ENCODE measurements at places on chromosomes 16 and 17.
A peak's percentile ranks its signal among the peaks of the same experiment; 100 is the strongest.

- DNase-seq: no peak
Observed at GRCh38 chr17:3976675-3977171, 12.5 kb upstream of the ATP2A3 start.

- DNase-seq: no peak
Observed at GRCh38 chr16:8960788-8961109, 3.0 kb downstream of the USP7 start.

DNA sequence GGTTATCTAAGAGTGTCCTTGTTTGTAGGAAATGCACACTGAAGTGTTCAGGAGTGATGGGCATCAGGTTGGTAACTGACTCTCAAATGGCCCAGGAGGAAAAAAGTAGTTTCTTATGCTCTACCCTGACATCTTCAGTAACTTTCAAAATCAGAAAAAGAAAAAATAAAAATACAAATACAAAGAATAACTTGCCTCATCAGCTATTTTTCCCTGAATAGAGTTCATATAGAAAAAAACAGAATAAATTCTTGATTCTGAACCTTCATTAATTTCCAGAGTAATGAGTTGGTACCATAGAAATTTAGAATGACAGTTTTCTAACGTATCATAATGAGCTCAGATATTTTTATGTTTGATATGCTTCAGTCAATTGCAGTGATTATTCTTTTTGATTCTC is 27.2 kb upstream of the HYDIN start:
- no peak for DNase-seq

- DNase-seq: no peak
Observed at GRCh38 chr16:61083711-61084110, 952.5 kb downstream of the CDH8 start.

- no peak for DNase-seq
Observed at GRCh38 chr16:71528863-71529262, 2.6 kb downstream of the CHST4 start.

DNA sequence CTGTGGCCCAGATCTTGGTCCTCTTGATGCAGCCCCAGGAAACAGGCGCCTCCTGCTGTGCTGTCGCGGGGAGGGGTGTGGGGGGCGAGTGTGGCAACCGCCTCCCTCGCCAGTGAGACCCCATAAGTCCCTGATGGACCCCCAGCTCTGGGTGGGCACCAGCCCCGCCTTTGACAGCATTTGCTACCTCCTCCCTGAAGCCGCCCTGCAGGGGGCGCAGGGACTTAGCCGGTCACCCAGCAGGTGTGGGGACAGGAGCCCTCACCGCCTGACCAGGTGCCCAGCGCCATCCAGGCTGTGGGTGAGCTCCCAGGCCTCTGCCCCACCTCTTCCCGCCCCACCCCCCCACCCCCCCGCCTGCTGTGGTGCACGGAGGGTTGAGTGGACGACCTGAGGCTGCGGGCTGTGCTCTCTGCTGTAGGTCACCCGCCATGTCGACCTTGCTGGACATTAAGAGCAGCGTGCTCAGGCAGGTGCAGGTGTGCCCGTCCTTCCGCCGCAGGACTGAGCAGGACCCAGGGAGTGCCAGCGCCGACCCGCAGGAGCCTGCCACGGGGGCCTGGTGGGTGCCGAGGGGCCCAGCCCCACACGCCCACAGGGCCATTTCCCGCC is 4.8 kb downstream of the BAIAP3 start:
- DNase-seq: no peak

DNA sequence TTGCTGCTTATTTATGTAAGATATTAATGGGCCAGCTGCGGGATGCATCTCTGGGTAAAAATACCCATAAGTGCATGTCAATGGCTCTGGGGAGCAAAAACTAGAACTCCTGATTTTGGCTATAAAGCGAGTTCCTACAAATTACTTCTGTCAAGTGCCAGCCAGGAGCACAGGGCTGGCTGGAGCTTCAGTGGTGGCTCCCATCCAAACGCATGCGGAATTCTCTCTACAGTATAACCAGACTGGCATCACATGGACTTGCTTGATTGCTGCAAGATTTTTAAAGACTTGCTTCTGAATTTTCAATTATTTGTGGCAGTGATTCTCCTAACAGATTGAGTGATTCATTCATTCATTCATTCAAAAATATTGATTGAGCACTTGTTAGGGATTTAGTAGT is 260.9 kb downstream of the PHKB start:
- DNase-seq: no peak

DNA sequence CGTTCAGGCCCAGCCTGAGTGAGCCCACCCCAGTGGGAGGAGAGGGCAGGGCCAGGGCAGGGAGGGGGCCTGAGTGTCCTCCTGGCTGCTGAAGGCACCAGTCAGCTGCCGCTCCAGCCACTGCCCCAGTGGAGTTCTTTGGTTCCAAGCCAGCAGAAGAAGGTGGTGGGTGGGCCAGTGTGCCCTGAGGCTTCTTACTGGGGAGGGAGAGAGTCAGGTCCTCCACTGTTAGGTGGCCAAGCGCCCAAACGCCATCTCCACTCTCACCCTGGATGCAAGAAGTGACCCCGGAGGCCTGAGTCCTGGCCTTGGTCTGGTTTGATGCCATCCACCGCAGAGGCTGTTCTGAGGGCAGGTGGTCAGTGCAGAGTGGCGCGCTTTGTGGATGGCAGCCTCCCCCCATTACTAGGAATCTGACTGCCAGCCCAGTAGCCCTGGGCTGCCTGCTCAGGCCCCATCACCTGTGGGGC is 2.2 kb downstream of the RNF213 start:
- DNase-seq: no peak

DNA sequence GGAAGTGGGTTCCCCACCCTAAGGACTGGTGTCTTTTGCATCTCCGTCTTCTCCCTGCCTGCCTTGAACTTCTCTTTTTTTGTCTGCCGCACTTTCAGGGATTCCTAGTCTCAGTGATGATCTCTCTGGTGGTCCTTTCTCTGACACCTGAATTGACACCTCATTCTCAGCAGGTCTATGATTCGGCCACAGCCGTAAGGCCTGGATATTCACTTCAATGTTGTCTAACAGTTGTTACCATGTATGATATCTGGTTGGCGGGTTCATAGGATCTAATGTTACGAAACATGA is 25.1 kb upstream of the SLC47A1 start:
- DNase-seq: no peak

GRCh38 chr17:67165201-67165600 is 79.8 kb downstream of the HELZ start:
- DNase-seq: no peak

- no peak for DNase-seq
Observed at GRCh38 chr17:78672871-78673371, 95.7 kb upstream of the DNAH17 start.

GRCh38 chr17:38547444-38547843 is 58.3 kb downstream of the SRCIN1 start:
- no peak for DNase-seq

GRCh38 chr17:61221597-61222471 is 177.8 kb upstream of the TBX2 start:
- peak; percentile 63 for DNase-seq

GRCh38 chr16:22314661-22315626 is 17.7 kb downstream of the POLR3E start:
- DNase-seq: no peak

DNA sequence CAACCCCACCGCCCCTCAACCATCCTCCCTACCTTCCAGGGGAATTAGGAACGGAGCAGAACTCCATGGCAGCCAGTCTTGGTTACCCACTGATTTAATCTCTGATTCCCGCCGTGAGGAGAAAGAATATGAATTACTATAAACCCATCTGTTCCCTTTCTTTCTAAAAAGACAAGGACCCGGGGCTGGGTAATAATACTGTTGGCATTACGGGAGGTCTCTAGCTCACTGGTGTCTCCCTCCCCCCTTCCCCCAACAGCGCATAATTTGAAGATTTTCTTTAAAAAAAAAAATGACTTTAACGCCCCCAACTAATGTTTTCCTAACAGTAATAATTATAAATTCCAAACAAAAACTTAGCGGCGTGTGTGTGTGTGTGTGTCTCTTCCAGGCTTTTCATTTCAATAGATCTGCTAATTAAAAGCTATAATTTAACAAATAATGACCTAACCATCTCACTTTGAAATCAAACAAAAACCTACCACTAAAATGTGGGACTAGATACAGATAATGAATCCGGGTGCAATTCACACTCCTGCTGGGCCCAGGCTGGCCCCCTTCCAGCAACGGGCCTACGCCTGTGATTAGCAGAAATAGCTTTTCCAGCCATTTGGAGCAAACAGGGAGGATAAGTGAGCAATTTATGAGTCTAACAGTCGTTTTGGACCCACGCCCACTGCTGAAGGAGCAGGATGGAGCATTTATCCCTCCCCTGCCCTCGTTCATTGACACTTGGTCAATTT is 18.2 kb upstream of the BHLHA9 start:
- no peak for DNase-seq

DNA sequence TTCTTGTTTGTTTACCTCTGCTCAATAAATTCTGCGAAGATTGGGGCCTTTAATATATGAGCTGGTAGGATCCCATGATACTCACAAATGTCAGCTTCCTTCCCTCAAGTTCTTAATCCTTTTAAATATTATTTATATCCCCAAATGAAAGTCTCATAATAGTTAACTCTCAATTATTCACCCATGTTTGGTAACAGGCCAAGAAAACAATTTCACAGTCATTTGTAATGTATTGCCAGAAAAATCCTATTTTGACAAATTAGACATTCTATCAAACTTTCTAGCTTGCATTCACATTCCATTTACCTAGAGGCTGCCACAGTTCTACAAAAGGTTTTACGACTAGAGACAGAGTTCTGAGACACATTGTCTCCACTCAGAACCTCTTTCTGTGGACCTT is 441.2 kb downstream of the UTP18 start:
- no peak for DNase-seq

DNA sequence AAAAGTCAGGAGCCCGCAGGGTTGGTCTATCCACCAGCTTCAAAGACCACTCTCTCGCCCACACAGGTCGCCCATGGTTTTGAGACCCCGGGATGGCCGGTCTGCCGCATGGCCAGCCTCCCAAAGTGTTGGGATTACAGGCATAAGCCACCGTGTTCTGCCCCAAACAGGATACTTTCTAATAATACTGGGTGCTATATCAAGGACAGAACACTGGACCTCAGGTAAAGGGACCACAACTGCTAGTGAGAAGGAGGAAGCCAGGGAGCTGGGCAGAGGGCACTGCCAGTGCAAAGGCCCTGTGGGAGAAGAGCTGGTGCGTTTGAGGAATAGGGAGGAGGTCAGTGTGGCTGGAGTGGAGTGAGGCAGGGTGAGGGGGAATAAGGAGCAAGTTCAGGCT is 34.1 kb downstream of the IL21R start:
- DNase-seq: peak; percentile 12

DNA sequence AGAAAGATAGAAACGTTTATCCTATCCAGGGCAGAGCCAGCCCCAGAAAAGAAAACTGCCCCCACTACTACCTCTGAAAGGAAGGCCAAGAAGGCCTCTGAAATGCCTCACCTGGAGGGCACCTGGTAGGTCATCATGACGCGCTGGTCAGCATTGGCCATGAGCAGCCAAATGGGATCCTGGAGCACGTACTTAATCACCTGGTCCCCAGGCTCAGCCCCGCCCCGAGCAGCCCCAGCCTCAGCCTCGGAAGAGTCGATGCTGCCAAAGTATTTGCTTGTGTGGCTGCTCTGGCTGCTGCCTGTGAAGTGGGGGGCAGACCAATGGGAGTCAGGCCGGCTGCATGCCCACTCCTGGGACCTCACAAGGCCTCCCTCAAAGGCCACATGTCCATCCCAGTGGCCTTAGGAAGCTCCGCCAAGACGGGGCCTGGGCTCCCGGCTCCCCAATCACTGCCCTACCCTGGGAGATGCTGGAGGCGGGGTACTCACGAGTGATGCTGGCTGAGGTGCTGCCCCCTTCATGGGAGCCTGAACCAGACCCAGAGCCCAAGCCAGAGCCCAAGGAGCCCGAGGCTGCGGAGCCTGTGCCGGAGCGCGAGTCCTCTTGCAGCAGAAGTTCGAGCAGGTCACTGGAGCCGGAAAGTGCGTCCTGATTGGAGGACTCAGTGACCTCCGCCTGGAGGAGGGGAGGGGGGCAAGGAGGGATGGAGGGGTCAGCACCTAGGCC is 9.9 kb downstream of the PER1 start:
- DNase-seq: no peak

- no peak for DNase-seq
Observed at GRCh38 chr16:90032674-90033331, 13.5 kb upstream of the DBNDD1 start.

DNA sequence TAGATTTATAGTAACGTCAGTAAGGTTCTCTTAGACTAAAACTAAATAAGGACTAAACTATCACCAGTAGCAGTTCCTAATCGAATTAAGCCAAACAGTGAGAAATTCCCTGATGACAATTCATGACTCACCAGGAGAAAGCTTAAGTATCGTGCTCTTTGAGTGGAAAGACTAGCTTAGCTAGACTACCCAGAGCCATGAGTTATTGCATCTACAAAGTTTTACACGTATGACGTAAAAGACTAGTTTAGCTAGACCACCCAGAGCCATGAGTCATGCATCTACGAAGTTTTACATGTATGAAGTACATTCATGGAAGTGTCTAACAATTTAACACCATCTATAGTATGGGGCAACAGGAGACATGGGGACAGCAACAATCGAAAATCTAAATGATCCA is 36.6 kb downstream of the UBE2G1 start:
- DNase-seq: no peak

DNA sequence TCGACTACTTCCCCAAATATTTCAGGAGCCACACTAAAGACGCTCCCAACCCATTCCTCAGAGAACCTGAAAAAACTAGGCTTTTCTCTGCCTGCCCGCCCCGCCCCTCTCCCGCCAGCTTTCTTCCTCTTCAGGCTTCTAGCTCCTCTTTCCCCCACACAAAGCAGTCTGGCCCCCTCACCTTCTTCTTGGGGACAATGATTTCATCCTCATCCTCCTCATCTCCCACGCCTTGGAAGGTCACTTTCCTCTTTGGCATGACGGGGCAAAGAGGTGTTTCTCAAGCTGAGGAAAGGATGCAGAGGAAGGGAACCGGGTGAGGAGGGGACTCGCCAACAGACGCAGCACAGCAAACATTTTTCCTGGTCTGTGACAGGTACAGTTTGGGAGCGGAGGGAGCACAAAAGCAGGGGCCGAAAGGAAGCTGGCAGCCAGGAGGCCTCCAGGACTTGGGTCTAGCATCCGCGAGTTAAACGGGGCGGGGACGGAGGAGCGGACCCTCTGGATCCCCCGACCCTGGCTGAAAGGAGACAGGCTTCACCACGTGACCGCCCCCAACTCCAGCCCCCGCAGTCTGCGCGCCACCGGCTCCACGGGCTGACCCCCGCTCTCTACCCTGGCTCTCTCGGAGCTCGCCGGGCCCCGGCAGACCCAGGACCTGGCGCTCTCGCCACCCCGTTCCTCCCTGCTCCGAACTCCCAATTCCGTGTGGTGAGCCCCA is 525 bp downstream of the CD2BP2 start:
- no peak for DNase-seq
